ENCODE measurements at places on chromosomes 3 and 15. TPM values are rescaled to one million over a fixed set of nuclear protein-coding genes. Genes with fewer than 3 reads are reported as not detected.

- H3K27ac ChIP-seq, result peak overlapping the region; percentile 46
- no peaks in the 10 kb centered on the region for H3K36me3 ChIP-seq
- H3K4me3 ChIP-seq, result no peak overlapping the region
Observed at GRCh38 chr15:34810443-34811129, 15.2 kb upstream of the ACTC1 start.

- H3K4me3 ChIP-seq, result no peak overlapping the region
- no peak for DNase-seq
- peaks cover 18% of the 10 kb centered on the region for H3K4me1 ChIP-seq
- no peaks in the 10 kb centered on the region for H3K27me3 ChIP-seq
Observed at GRCh38 chr3:48476426-48477053, 27.4 kb downstream of the SHISA5 start.

DNA sequence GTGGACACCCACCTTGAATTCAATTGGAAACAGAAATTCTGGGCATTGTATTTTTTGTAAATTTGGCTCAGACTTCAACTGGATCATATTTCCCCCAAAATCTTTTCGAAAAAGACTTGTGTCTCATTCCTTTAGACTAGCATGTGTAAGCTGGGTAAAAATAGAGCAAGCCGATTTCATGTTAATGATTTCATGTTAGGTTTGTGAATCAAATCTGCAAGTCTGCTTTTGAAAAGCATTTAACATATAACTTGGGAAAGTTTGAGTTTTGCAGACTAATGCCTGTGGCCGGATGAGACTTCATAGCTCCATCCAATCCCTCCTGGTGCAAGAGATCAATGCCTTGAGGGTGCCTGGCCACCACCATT, 64.5 kb downstream of the FLNB start:
- H3K36me3 ChIP-seq, result peaks cover 12% of the 10 kb centered on the region
- peak overlapping the region; percentile 78 for H3K27ac ChIP-seq
- H3K27me3 ChIP-seq, result no peaks in the 10 kb centered on the region
- DNase-seq, result no peak
- H3K4me3 ChIP-seq, result no peak overlapping the region
- H3K4me1 ChIP-seq, result peaks cover 88% of the 10 kb centered on the region

DNA sequence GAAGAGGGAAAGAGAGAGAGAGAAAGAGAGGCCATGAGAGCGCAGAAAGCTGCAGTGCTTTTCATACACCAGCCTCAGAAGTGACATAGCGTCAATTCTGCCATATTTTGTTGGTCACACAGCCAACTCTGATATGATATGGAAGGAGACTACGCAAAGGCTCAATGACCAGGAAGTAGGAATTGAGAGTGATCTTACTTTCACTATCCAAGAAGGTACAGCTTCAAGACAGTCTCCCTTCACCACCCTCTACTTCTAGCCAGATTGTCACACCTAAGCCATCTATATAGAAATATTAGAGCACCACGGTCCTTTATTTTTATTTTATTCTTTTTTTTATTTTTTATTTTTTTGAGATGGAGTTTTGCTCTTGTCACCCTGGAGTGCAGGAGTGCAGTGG, 21.1 kb downstream of the PARP15 start:
- H3K27me3 ChIP-seq, result no peaks in the 10 kb centered on the region
- H3K4me3 ChIP-seq, result no peak overlapping the region
- no peaks in the 10 kb centered on the region for H3K4me1 ChIP-seq

DNA sequence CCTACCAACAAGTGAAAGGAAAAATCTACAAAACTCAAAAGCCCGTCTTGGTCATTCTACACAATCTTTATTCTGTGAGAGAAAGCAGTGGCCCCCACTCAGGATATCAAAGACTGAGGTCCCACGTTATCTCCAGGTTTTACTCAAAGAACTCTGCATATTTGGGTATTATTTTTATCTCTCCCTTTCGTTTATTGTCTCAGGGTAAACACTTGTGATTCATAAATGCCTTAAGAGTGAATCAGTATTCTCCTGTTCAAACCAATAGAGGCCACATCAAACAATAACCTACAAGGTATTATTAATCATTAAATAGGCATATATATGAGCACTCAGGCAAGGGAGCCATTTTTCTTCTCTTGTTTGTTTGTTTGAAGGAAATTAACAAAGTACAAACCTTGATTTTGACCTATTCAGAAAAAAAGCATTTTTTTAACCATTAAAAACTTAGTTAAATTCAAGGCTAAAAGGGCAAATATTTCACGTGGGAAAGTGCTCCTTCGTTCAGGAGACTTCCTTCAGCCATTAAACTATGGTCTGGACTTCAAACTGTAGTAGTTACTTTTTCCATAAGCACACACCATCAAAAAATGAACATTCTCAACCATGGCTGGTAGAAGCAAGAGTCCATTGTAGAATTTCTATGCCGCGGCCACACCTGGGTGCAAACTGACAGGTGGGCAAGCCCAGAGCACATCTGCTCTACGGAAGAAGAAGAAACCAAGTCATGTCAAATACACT, 13.9 kb upstream of the HES1 start:
- H3K4me3 ChIP-seq, result no peak overlapping the region
- DNase-seq, result no peak
- peak overlapping the region; percentile 66 for H3K27ac ChIP-seq
- H3K27me3 ChIP-seq, result peaks cover 5% of the 10 kb centered on the region

DNA sequence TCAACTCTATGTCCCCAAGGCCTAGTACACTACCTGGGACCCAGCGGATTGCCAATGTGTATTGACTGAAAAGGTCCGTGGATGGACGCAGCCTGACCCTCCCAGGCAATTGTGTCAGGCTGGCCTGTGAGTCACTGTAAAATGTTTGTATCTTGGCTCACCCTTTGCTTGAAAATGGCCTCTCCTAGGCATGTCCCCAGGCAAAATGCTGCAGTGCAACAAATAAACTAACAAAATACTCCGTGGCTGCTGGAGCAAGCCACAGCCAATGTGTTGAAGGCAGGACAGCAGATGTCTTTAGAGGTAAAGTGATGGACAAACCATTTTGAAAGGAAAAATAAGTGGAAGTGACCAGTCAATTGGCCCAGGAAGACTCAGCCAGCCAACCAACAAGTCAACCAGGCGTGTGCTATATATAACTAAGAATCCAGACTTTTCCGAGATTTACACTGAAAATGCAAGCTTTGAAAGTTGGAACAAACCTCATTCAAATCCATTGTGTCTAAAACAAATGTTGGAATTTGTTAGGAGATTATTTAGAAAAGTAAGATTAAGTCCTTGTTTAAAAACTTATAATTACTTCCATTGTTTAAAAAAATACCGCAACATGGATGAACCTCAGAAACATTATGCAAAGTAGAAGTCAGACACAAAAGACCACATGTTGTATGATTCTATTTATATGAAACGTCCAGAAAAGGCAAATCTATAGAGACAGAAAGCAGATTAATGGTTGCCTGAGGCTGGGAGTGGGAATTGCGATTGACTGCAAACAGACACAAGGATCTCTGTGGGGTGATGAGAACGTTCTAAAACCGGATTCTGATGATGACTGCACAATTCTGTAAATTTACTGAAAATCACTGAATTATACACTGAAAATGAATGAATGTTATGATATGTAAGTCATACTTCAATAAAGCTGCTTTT, 191.2 kb downstream of the TLE3 start:
- H3K27ac ChIP-seq, result no peak overlapping the region
- H3K36me3 ChIP-seq, result no peaks in the 10 kb centered on the region
- no peak overlapping the region for H3K4me3 ChIP-seq
- no peaks in the 10 kb centered on the region for H3K4me1 ChIP-seq

- no peaks in the 10 kb centered on the region for H3K27me3 ChIP-seq
- DNase-seq, result no peak
- no peaks in the 10 kb centered on the region for H3K4me1 ChIP-seq
- H3K27ac ChIP-seq, result no peak overlapping the region
Observed at GRCh38 chr3:12750658-12751071, 8.4 kb downstream of the TMEM40 start.

DNA sequence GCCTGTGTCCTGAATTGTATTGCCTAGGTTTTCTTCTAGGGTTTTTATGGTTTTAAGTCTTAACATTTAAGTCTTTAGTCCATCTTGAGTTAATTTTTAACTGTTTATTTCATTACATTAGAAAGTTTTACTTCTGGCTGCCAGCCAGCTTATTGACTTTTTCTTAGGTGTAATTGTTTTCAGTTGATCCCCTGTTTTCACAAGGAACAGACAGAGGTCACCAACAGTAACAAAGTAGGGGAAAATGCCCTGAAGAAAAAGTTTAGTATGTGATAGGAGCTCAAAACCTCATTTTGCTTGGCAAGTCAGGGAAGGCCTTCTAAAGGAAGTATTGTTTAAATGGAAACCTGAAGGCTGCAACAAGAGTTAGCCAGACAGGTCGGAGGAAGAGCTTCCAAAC, 10.4 kb downstream of the WDR48 start:
- DNase-seq, result no peak
- H3K4me1 ChIP-seq, result peaks cover 12% of the 10 kb centered on the region
- H3K27me3 ChIP-seq, result no peaks in the 10 kb centered on the region
- no peak overlapping the region for H3K27ac ChIP-seq
- no peak overlapping the region for H3K4me3 ChIP-seq

DNA sequence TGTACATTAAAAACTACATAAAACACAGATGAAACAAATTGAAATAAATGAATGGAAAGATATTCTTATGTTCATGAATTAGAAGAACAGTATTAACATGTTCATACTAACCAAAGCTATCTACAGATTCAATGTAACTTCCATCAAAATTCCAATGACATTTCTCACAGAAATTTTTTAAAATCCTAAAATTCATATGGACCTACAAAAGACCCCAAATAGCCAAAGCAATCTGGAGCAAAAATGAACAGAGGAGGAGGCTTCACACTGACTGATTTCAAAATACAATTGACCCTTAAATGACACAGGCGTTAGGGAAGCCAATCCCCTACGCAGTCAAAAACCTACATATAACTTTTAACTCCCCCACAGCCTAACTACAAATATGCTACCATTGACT, 39.4 kb downstream of the KPNA1 start:
- no peak for DNase-seq
- peaks cover 32% of the 10 kb centered on the region for H3K4me1 ChIP-seq
- H3K27ac ChIP-seq, result no peak overlapping the region
- H3K27me3 ChIP-seq, result no peaks in the 10 kb centered on the region

- H3K27me3 ChIP-seq, result no peaks in the 10 kb centered on the region
- H3K4me3 ChIP-seq, result no peak overlapping the region
- H3K27ac ChIP-seq, result no peak overlapping the region
- no peak for DNase-seq
- no peaks in the 10 kb centered on the region for H3K4me1 ChIP-seq
Observed at GRCh38 chr3:58779934-58780333, 113.4 kb upstream of the FAM3D start.

GRCh38 chr3:2659896-2660295, 450.3 kb downstream of the IL5RA start:
- no peak overlapping the region for H3K27ac ChIP-seq
- H3K36me3 ChIP-seq, result no peaks in the 10 kb centered on the region
- H3K27me3 ChIP-seq, result no peaks in the 10 kb centered on the region
- no peak for DNase-seq
- H3K4me3 ChIP-seq, result no peak overlapping the region

Gene CRABP1
- not detected for total RNA-seq

Gene NR1I2
- not detected for total RNA-seq

Gene CCR3
- not detected for total RNA-seq

Gene TMEM42
- 7.5 TPM for total RNA-seq

Gene TEX55
- total RNA-seq, result not detected

Gene CCR9
- total RNA-seq, result not detected

Gene CCDC50
- 112 TPM for total RNA-seq

Gene ITPKA
- 30.9 TPM for total RNA-seq

Gene HES1
- 56.9 TPM for total RNA-seq

Gene SPINK8
- not detected for total RNA-seq
